Body of pancreas (tissue), 4 donors: ENCODE measurements at places on chromosomes 3 and 15. TPM values are rescaled to one million over a fixed set of nuclear protein-coding genes. Genes with fewer than 3 reads are reported as not detected.

- no peak for DNase-seq
Observed at GRCh38 chr3:99458013-99458412, 180.4 kb upstream of the COL8A1 start.

- no peak for DNase-seq
Observed at GRCh38 chr3:58345457-58345856, 12.8 kb downstream of the PXK start.

DNA sequence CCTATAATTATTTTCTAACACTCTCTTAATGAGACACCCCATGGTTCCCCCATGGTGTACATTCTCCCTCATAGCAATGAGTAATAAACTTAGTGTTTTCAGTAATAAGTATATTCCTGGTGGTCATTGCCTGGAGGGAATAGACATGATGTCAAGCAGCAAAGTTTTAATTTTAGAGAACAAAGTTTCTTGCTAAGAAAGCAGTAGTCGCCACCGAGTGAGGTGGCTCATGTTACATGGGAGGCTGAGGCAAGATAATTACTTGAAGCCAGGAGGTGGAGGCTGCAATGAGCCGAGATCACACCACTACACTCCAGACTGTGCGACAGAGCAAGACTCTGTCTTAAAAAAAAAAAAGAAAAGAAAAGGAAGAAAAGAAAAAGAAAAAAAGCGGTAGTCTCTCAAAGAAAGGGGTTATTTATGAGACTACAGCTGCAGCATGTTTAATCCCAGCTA lies 2.4 kb upstream of the ELP6 start:
- no peak for DNase-seq

DNA sequence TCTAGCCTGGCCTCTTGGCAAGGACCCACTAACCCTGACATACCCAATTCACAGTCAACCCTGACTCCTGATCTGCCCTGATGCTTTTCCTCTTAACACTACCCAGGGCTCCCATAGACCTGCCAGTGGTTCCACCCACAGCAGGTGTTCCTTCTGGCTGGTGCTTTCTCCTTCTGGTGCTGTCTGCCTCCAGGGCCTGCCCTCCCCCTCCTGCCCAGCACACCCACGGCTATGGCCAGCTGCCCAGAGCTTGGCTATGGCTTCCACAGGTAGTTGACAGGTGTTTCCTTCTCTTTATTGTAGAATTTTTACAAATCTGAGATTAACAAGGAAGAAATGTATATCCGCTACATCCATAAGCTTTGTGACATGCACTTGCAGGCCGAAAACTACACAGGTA lies 46.5 kb upstream of the MANF start:
- peak; percentile 10 for DNase-seq

- no peak for DNase-seq
Observed at GRCh38 chr3:112582244-112582874, 20.5 kb downstream of the SLC35A5 start.

GRCh38 chr3:55818485-55818884 lies 331.4 kb upstream of the WNT5A start:
- DNase-seq, result no peak

DNA sequence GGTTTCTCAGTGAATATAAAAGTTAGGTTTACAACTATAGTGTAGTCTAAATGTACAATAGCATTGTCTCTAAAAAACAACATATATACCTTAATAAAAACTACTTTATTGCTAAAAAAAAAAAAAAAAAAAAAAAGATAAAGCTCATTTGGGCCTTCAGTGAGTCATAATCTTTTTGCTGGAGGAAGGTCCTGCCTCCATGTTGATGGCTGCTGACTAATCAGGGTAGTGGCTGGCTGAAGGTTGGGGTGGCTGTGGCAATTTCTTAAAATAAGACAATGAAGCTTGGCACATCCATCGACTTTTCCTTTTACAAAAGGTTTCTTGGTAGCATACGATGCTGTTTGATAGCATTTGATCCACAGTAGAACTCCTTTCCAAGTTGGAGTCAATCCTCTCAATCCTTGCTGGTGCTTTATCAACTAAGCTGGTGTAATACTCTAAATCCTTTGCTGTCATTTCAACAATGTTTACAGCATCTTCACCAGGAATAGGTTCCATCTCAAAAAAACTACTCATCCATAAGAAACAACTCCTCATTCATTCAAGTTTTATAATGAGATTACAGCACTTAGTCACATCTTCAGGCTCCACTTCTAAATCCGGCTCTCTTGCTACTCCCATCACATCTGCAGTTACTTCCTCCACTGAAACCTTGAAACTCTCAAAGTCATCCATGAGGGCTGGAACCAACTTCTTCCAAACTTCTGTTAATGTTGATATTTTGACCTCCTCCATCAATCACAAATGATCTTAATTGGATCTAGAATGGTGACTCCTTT lies 13.3 kb downstream of the ZNF280D start:
- no peak for DNase-seq

DNA sequence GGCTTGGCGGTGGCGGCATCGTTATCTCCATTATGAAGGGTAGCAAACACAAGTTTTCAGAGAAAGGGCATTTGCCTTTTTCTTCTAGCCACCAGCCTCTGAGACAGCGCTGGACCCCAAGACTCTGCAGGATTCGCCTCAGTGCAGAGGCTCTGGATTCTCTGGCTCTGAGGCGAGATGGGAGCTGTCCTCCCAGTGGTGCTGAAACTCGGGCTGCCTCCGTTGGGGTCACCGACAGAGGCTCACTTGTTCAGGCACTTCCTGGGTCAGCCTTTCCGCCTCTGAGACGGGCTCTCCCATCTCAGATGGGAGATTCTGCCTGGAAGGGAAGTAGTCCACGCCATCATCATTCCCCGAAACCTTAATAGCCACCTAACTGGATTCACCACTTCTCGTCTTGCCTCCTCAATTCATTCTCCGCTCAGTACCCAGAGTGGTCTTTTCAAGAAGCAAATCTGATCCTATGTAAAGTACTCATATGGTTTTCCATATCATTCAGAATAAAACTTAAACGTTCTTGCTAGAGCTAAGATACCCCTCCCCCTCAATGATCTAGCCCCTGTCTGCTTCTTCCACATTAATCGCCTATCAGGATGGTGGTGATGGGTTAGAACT lies 76.9 kb downstream of the RHCG start:
- DNase-seq, result peak; percentile 71

DNA sequence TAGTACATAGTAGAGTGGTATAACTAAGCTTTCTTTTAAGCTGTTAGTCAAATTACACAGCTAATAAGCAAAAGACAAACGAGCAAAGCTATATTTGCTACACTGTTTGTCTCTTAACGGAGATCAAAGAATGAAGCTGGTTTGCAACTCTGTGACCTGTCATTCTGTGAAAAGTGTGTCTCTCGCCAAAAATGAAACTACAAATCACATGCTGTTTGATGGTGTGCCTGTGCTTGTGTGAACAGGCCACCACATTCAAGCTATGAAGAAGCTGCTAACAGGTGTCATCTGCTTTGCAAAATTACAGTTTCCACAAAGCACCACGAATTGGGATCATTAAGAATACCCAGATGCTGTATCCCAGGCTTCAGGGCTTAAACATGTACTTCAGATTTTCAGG lies 667.8 kb upstream of the NAALADL2 start:
- DNase-seq, result no peak

DNA sequence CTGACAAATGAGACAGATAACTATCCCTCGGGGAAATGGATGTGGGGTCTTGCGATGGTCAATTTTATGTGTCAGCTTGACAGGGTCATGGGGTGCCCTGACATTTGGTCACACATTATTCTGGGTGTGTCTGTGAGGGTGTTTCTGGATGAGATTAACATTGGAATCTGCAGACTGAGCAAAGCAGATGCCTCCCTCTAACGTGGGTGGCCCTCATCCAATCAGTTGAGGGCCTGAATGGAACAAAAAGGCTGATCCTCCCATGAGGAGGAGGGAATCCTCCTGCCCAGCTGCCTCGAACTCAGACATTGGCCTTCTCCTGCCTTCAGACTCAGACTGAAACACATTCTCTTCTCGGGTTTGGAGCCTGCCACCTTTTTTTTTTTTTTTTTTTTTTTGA lies 69.0 kb downstream of the MINAR1 start:
- no peak for DNase-seq

DNA sequence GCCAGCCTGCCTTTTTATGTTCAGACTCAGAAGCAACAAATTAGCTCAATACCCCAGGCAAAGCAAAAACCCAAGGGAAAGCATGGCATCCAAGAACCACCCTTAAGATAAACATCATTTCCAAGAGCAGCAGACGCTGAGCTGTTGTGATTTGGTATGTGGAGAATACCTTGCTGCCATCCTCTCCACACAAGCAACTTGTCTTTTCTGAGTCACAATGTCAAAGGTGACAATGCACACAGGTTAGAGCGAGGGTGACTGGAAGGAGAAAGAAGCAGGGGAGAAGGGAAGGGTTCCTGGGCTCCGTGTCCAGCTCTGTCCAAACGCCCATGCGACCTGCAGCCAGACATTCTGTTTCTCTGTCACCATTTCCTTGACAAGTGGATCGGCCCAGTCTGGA lies 6.0 kb downstream of the PCSK6 start:
- no peak for DNase-seq

DNA sequence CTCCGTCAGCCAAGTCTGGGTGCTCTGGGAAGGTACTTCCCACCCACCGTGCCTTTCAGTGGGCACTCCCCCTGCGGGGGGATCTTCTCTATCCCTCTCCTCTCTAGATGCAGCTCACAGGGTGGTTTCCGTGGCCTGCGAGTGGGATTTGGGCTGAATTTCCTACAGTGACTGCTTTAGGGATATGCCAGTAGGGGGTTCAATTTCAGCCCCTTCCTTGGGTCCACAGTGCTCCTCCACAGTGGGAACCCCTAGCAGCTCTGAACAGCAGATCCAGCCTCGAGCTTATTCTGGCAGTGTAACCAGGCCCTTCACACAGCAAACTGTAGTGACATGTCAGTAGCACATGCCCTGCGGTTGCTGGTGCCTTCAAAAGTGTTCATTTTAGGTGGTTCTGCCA lies 155.7 kb downstream of the CHDH start:
- no peak for DNase-seq

DNA sequence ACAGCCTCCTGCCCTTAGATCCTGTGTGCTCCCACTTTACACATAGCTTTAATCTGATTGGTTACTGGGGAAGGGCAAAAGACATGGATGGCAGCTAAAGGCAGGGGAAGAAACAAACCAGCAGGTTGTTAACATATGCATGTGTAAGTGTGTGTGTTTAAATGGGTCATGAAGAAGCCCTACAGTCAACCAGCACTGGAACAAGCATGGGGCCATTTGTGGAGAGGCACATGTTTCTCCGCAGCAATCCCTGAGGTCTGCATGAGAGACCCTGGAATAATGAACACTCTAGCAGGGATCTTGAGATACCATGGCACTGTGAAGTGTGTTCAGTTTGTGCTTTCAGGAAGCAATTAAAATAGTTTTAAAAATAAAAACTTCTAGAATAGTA lies 6.0 kb downstream of the KLF13 start:
- DNase-seq, result no peak

DNA sequence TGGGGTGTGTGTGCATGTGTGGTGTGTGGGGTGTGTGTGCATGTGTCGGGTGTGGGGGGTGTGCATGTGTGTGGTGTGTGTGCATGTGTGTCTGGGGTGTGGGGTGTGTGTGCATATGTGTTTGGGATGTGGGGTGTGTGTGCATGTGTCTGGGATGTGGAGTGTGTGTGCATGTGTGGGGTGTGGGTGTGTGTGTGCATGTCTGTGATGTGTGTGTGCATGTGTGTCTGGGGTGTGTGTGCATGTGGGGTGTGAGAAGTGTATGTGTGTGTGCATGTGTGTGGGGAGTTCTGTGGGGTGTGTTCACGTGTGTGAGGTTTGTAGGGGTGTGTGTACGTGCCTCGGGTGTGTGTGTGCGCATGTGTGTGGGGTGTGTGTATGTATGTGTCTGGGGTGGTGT lies 6.7 kb upstream of the OCA2 start:
- DNase-seq, result no peak

GRCh38 chr3:98508582-98508981 lies 11.1 kb downstream of the OR5K2 start:
- no peak for DNase-seq

GRCh38 chr15:101387574-101387973 lies 92.5 kb upstream of the SNRPA1 start:
- DNase-seq, result no peak

GRCh38 chr3:62665627-62666437 lies 209.4 kb downstream of the CADPS start:
- DNase-seq, result peak; percentile 75

DNA sequence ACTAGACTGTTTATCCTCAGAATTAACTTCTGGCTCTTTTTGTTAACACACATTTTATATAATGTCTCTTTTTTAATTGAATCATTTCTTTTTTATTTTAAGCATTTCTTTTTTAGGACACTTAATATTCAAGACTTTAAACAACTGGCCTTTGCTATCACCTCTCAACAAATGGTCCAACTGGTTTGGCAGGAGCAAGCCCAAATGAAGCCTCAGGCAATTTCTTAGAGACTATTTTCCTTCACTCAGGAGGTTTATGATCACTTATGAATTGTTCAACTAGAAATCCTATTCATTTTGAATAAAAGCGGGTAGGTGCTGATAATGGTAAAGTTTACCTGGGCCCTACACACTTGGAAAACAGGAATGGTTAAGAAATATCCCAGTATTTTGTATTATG lies 705.6 kb upstream of the GBE1 start:
- no peak for DNase-seq

GRCh38 chr15:90660195-90660998 lies 56.7 kb upstream of the BLM start:
- DNase-seq, result peak; percentile 38

DNA sequence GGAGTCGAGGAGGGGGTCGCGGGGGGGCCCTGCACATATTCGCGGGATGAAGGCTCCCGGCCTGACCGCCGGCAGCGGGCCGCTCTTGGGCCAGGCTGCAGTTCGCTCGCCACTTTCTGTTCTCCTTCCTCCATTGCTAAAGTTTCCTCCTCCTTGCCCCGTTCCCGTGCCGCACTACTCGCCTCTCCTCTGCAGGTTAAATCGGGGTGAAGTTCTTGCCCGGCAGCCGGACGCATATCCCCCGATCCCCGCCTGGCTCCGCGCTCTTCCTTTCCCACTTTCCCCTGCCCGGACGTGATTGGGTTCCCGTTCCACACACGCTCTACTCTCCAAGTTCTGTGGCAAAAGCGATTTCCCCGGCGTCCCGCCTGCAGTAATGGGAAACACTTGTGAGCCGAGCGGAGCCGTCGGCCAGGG lies 556 bp downstream of the CRYBG3 start:
- peak; percentile 43 for DNase-seq

GRCh38 chr15:93121973-93122910 lies 33.2 kb upstream of the RGMA start:
- no peak for DNase-seq

- DNase-seq, result no peak
Observed at GRCh38 chr3:107430996-107431245, 53.7 kb downstream of the CCDC54 start.

- DNase-seq, result no peak
Observed at GRCh38 chr3:138062626-138063025, 52.7 kb downstream of the CLDN18 start.

The LRRIQ4 gene
- total RNA-seq, result not detected

The SLC9A9 gene
- 1.6 TPM for total RNA-seq

The PHC3 gene
- total RNA-seq, result 58.7 TPM

The NANOGP8 gene
- 1.6 TPM for total RNA-seq

The OCA2 gene
- not detected for total RNA-seq

The LNP1 gene
- total RNA-seq, result 6.2 TPM

The ITIH3 gene
- not detected for total RNA-seq

The MAP6D1 gene
- total RNA-seq, result 7.0 TPM

The MFGE8 gene
- total RNA-seq, result 51.4 TPM
